ENCODE measurements at places on chromosomes 16 and 17.

DNA sequence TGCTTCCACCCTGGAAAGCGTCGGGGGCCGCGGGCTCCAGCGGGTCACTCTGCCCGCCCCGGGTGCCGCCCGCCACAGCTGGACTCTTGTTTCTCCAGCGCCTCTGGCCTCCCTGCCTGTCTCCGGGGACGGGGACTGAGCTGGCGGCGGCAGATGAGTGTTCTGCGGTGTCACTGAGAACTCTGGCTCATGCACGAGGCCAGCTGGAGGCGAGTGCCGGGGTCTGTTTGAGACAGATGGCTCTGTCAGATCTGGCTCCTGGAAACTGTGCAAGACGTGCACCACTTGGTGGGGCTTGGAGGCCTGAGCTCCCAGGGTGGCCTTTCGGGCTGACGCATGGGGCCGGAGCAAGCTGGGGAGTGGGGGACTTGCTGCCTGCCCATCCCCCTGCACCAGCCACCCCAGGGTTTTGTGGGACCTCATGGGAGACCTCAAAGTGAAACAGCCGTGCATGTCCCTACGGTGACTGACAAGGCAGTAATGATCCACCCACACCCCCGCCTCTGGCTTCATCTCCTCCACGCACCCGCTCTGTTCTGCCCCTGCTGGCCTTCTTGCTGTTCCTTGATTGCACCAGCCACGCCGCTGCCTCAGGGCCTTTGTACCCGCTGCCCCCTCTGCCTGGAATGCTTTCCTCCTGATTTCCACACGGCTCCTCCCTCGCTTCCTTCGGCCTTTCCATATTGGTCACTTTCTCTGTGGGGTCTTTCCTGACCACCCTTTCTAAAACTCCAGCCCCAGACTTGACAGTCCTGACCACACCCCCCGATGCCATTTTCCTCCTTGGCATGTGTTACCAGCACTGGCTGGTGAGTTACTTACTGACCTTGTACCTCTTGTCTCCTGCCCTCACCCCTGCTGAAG is 174.9 kb upstream of the CIBAR2 start:
- DNase-seq: no peak

DNA sequence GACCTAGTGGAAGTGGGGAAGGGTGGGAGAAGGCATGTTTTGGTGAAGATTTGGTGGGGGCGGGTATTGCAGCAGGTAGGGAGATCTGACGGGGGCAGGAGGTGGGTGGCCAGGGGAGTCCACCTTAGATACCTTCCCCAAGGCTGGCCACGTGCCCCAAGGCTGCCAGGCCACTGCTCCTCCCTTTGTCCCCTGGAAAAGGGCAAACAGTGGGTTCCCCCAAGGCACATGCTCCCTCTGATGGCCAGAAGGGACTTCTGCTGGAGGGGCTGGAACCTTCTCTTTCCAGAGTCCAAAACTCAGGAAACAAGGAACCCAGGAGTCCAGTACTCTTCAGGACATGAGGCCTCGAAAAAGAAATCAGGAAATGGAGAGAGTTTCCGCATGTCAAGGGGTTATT is 6.2 kb upstream of the PSMD3 start:
- DNase-seq: no peak

DNA sequence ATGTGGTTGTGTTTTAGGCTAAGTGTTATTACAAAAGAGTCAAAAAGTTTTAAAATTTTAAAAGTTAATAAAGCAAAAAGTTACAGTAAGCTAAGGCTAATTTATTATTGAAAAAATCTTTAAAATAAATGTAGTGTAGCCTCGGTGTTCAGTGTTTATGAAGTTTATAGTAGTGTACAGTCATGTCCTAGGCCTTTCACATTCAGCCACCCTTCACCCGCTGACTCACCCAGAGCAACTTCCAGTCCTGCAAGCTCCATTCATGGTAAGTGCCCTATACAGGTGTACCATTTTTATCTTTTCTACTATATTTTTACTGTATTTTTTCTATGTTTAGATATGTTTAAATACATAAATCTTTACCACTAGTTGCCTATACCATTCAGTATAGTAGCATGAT is 98.5 kb upstream of the RPRML start:
- DNase-seq: no peak

GRCh38 chr17:46916211-46916610 is 6.7 kb upstream of the GOSR2 start:
- no peak for DNase-seq

DNA sequence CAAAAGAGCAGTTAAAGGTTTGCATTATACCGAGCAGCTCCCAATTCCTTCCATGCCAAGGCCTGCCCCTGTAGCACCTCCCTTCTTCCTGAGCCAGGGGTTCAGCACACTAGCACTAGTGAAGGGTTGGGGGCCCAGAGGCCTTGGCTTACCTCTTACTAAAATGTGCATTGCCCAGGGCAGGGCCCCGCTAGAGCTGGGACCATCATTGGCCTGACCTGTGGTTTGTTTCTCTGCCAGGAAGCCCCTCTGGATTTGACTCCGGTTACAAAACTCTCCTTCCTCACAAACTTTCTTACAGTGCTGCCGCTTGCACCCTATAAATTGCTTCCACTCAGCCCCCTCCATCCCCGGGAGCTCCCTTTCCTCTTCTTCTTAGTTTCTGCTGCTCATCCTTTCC is 33.8 kb downstream of the MPRIP start:
- DNase-seq: no peak

- DNase-seq: no peak
Measured at GRCh38 chr16:9791556-9791955, 390.7 kb downstream of the GRIN2A start.

All from hematopoietic multipotent progenitor cell treated with erythropoietin and hydrocortisone succinate and interleukin-3 and kit ligand, for 6 days (in vitro differentiated cells).